GM03348 (cell line): ENCODE measurements at places on chromosomes 2 and 18.
A peak's percentile ranks its signal among the peaks of the same experiment; 100 is the strongest.

DNA sequence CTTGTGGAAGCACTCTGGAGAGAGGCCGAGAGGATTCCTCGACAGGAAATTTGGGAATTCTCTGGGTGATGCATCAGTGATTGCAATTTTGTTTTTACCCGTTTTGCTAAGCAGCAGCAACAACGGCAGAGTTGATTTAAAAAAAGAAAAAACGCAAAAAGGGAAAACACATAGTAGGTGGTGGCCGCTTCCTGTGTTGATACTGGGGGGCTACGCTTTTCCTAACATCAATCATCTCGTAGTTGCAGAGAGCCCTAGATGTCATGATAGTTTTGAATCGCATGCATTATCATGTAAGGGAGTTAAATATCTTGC lies 271 bp upstream of the RBM43 start:
- DNase-seq, result no peak

- no peak for DNase-seq
These were observed 198.1 kb upstream of the NRP2 start for GRCh38 chr2:205484215-205484614.

GRCh38 chr18:29586210-29586609 lies 1409.3 kb upstream of the CDH2 start:
- DNase-seq, result no peak

GRCh38 chr2:241729868-241730267 lies 4.6 kb upstream of the D2HGDH start:
- DNase-seq, result no peak

DNA sequence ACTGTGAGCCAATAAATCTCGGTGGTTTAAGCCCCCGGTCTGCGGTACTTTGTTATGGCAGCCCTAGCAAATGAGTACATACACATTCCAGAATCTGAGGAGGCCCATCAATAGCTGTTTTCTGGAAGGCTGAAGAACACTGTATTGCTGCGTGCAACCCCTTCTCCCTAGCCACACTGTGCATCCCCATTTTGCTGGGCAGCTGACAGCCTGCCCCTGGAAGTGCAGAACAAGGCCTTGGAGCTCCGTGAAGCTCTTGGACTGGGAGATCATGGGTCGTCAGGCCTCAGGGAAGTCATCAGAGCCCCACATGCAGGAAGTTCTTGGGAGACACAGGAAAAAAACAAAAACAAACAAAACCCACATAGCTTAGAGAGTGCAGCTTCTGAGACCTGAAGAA lies 90.6 kb upstream of the ST6GAL2 start:
- no peak for DNase-seq

- peak; percentile 25 for DNase-seq
These were observed 206.5 kb upstream of the ITGA4 start for GRCh38 chr2:181250691-181251090.
